ENCODE measurements at places on chromosomes 5 and 9.

GRCh38 chr9:85237478-85237877 lies 504.3 kb downstream of the AGTPBP1 start:
- DNase-seq = no peak

DNA sequence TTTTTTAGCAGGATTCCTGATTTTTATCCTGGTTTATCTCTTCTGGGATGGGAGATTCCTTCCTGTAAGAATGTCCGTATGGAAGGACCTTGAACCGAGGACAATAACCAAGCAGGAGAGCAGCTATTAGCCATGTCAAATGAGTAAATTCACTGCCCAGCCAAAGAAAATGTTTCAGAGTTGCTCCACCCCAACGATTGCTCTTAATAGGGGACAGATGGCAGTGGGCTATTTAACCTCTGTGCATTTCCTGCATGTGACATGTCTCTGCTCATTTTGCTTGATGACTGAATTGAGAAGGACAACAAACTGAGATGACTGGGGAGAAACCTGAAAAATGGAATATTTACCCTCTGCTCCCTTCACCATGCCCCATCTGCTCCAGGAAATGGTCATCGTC lies 479.9 kb upstream of the ZNF462 start:
- DNase-seq = no peak

- no peak for DNase-seq
Observed at GRCh38 chr5:151320481-151320880, 16.9 kb upstream of the SLC36A3 start.

- DNase-seq = no peak
Observed at GRCh38 chr5:3251784-3252183, 343.8 kb upstream of the IRX1 start.

GRCh38 chr5:141511771-141512325 lies 23.0 kb downstream of the PCDHGC5 start:
- DNase-seq = no peak

- DNase-seq = peak; percentile 32
Observed at GRCh38 chr5:94618029-94618492, 343 bp downstream of the KIAA0825 start.

DNA sequence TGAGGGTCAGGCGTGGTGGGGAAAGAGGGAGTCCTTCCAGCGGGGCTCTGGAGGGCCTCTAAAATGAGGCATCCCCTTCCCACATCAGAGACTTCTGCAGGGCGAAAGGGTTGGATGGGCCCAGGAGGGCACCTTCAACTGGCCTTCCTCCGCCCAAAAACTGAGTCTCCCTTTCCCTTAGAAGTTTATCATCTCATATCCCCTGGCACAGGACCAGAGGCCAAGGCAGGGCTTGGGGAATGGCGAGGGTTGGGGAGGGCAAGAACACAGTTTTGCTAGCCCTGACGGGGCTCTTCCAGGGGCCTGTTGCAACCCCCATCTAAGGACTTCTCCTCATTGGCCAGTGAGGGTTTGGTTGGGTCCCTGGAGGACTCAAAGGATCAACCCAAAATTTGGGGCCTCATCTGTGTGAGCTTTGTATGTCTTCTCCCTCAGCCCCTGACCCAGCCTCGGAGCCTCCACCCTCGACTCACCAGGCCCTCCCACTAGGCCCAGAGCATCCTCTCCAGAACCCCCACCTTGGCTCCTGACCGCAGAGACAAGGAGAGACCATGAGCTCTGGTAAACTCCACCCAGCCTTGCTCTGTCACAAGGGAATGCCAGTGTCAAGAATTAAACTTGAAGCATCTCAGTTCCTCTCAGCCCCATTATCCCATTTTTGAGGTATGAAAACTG lies 24.1 kb downstream of the AQP7 start:
- no peak for DNase-seq

- DNase-seq = no peak
Observed at GRCh38 chr5:91867799-91868198, 484.7 kb upstream of the ARRDC3 start.

DNA sequence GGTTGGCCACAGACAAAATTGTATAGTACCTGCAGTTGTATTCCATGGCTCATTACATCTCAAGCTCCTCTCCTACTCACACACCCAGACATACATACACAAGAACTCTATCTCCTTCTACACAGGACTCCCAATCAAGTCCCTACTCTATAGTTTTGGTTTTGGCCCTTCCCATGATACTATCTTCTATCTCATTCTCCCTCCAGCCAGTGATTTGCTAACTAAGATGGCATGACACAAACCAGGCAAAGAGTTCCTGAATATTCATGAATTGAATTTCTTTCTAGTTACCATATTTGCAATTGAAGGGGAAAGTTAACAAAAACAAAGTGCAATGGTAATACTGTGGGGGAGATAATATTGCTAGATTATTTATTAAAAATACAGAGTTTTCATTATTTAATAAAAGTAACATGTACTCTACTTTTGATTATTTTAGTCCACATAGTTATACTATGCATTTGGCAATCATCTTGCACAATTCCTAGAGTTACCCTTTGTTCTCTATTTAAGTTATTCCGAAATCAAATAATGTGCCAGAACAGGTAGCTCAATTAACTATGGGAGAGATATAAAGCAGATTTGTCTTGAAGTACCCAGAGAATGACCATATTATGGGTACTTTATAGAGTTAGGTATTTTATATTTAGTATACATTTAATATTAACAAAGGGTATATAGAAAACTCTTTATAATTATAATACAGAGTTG lies 9.6 kb upstream of the LURAP1L start:
- no peak for DNase-seq

- DNase-seq = no peak
Observed at GRCh38 chr5:136230176-136230575, 37.2 kb upstream of the SMIM32 start.

DNA sequence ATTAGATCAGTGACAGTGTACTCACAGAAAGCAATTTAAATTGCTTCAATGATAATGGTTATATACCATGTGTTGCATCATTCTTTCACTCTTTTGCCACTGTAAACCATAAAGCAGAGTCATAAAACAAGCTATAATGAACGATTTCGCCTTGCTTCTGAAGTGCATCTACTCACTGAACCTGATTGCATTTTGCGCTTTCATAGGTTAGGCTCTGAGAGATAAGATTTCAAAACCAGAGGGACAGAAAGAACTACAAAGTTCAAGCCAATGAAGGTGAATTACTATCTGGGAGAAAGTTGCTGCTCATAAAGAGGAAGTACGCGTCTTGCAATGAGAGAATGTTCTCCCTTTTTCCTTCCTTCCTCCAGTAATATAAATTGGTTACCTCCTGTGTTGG lies 412.7 kb downstream of the CETN3 start:
- no peak for DNase-seq

GRCh38 chr5:120817044-120817985 lies 353.2 kb downstream of the PRR16 start:
- no peak for DNase-seq

DNA sequence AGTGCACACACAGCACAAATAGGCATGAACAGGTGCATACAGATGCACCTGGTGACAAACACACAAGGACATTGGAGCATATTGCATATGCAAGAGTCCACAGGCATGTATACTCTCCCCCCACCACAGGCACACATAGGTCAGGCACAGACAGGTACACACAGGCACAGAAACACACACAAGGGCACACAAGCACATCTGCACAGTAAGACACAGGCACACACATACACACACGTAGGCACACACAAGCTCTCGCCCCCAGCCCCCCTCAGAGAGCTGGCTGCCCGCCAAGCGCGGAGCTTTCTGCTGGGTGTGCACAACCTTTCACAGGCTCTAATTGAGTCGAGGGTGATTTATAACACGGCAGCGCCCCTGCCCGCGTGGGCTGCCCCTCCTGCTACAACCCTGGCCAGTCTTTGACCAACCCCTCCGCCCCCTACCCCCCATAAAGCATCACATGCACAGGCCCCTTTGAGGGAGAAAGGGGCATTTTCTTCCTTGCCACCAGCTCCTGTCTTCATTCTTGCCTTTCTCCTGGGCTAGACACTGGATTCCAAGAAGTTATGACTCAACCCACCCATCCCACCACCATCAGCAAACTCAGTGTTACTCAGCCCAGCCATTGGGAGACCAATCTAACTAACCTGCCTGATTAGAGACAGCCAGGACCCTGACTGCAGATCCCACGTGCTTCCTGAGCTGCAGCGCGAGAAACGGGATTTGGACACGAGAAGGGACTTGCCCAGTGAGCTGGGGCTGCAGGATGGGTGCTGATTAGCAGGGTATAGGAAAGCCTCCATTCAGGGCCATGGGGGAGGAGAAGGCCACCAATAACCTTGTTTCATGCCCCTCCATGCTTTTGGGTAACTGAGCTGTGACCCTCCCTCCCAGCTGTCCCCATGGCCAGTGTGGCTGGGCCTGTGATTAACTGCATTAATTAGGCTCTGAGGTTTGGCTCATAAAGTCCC lies 42.8 kb upstream of the PSD2 start:
- no peak for DNase-seq

DNA sequence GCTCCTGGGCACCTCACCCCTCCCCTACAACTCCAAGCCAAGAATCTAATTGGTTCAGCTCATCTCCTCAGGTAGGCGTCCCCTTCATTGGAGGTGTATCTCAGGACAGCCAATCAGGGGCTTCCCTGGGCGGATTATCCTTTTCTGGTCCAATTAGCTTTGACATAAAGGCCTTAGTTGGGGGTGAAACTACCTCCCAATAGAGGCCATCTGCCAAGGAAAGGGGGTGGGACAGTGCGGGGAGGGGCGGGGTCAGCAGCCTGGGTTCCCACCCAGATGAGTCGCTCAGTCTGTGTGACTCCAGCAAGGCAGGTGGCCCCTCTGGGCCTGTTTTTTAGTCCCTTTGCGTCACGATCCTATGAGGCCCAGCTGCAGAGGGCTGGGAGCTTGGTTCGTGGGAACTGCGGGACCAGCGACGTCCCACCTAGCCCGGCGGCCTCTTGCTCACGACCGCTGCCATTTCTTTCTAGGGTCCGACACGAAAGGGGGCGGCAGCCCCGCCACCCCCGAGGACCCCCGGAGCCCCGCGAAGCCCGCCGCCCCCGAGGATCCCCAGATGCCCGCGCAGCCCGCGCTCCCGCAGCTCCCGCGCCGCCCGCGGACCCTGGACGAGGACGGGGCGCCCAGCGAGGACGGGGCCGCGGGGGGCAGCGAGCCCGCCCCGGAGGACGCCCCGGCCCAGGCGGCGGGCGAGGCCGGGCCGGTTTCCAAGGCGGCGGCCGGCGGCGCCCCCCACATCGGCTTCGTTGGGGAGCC lies 8.9 kb downstream of the PRRT1B start:
- DNase-seq = no peak

DNA sequence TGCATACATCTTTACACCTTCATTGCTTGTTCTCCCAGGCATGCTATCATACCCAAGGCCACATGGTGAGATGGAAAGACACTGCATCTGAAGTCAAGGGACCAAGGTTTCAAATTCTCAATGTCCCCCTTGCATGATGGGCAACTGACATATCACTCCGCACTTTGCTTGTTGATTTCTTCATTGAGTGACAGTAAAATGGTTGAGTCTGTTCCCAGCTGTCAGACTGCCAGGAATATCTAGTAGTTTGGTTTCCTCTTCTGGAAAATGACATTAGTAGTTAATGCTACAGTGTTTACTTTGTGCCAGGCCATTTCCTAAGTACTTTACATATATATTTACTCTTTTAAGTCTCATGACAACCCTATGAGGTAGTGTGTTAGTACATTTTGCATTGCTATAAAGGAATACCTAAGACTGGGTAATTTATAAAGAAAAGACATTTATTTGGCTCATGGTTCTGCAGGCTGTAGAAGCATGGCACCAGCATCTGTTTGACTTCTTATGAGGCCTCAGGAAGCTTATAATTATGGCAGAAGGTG lies 114.4 kb downstream of the PCSK1 start:
- DNase-seq = no peak

GRCh38 chr5:9245071-9245470 lies 300.8 kb downstream of the SEMA5A start:
- no peak for DNase-seq

DNA sequence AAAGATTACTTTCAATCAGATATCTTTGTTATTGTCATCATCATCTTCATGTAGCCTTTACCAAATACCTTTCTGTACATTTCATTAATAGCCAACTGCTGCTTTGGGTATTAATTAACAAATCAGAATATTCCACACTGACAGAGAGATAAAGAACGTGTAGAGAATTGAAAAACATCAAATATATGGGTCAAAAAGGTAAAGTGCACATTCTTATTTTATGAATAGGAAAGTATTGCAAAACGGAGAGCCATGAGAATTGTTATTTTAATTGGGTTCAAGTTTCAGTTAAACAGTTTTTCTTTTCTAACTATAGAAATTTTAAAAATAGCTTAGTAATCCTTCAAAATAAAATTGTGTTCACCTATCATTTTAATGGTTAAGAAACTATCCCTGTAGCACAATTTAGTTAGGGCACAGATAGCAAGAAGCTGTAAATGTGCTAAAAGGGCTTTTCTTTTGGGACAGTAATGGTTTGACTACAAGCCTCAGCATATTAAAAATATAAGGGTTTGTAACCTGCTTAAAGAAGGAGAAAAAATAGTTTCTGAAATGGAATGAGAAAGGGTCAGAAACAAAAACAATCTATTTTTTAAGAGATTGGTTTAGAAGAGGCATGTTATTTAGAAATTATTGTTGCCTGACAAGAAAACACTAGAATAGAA lies 62.9 kb downstream of the PDE4D start:
- no peak for DNase-seq

DNA sequence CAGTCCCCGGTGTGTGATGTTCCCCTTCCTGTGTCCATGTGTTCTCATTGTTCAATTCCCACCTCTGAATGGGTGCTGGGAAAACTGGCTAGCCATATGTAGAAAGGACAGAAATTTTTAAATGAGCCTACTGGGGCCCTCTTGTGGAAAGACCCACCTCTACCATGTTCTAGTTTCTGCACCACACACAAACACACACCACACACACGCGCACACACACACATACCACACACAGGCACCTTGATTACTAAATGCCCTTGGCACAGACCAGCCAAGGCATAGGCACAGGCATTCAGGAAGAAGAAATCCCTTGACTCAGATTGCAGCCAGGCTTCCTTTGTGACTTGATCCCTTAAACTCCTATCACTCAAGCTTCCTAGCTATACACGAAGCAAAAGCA lies 60.5 kb downstream of the SIL1 start:
- DNase-seq = no peak
